ENCODE measurements at places on chromosomes 7 and 10.

GRCh38 chr7:129824291-129825208 is 128.2 kb downstream of the UBE2H start:
- no peak for DNase-seq

DNA sequence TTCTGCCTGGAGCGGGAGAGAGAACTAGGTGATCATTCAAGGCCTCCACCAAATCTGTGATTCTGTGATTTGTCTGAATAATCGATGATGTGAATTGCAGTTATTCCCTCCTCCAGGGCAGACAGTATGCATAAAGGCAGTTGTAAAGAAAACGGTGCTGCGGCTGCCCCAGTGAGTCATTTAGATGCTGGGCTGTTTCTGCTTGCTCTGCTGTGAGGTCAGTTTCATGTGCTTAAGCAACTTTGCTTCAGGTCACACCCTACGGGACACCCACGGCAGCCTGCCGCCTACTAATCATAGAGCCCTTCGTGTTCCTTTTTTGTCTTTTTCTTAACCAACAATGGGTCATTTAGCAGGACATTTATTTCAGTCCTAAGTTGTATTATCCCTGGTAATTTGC is 158.1 kb upstream of the PITRM1 start:
- DNase-seq, result no peak

DNA sequence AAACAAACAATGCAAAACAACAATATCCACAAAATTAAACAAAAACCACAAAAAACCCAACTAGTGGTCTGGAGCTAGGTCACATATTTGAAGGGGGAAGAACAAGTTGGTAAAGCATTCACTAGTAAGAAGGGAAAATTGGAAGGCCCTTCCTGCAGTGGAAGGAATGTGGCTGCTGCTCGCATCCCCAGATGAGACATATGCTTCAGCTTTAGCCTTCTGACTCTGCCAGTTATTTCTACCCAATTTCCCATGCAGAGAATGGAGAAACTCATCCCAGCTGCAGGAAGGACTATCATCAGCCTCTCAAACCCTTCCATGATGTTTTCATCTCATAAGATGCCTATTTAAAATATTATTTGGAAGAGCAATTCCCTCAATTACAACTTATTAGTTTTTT is 176.6 kb downstream of the BMPER start:
- no peak for DNase-seq

- no peak for DNase-seq
Observed at GRCh38 chr7:80189638-80190037, 55.0 kb downstream of the GNAI1 start.

DNA sequence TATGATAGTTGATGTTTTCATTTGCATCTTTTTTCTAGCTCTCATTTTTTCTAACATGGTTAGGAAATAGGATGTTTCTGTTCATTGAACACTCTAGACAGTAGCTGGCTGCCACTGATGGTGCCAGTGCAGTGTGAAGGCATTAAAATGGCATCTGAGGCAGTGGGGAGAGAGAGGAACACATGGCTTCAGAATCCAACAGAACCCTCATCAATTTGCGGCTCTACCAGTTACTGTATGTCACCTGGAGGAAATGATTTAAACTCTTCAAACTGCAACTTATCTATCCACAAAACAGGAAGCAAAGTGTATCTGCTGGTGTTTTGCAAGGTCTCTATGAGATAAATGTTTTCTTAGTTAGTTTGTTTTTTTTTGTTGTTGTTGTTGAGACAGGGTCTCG is 305.2 kb upstream of the PRKCQ start:
- no peak for DNase-seq

DNA sequence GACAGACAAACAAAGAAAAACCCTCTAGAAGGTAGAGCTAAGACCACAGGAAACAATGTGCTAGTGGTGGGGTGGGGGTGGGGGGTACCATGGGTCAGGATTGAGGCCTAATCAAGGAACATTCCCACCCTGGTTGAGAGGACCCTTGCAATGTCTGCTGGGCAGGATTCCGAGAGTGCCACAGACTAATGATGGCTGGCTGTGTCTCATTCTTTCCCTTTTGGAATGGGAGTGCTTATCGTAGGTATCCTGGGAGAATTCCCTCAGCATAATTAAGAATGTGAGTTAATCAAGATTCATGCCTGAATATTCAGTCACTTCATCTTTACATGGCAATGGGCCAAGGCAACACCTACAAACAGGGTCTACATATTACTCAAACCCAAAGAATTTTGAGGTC is 14.7 kb upstream of the MTPN start:
- DNase-seq, result no peak

DNA sequence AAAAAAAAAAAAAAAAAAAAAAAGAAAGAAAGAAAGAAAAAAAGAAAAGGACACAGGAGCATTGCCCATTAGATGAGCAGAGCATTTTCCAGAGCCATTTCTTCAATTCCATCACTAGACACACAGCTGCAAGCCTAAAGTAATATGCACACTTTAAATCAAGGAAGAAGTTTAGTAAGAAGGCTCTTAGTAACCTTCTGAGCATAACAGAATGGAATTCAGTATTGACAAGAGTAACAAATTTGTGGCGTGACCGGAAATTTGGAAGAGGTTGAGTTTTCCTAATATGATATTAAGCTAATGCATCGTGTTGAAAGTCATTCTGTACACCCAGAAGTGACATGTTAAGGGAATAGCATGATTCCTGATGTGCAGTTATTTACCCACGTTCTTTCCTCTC is 35.3 kb downstream of the SMURF1 start:
- no peak for DNase-seq

DNA sequence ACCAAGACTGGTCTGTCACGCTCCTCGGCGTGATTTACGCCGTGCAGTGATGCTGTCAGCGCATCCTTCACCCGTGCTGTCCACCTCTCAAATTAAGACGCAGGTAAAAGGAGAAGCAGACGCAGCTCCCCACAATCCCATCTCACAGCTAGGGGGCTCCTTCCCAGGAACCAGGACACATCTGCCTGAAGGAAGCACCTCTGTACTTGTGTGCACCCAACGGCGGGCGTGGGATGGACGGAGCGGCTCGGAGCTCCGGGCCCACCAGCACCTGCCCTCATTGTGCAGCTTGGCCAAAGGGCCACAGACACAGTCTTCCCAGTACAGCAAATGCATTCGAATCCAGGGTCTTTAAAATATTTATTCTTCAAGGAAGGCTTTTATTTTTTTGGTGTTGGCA is 55.3 kb downstream of the STK32C start:
- no peak for DNase-seq

Measured in glomerular endothelial cell (primary cell).